NCI-H2081 treated with DMSO at 0.1 percent for 48 hours (cell line): ENCODE measurements at places on chromosomes 3 and 15.

GRCh38 chr3:98731720-98732285 is 31.3 kb upstream of the ST3GAL6 start:
- DNase-seq = no peak

- DNase-seq = no peak
Observed at GRCh38 chr3:27637346-27637995, 84.7 kb downstream of the EOMES start.

GRCh38 chr3:31613654-31614053 is 80.9 kb downstream of the STT3B start:
- DNase-seq = no peak

GRCh38 chr15:68389041-68389930 is 42.7 kb downstream of the ITGA11 start:
- no peak for DNase-seq

DNA sequence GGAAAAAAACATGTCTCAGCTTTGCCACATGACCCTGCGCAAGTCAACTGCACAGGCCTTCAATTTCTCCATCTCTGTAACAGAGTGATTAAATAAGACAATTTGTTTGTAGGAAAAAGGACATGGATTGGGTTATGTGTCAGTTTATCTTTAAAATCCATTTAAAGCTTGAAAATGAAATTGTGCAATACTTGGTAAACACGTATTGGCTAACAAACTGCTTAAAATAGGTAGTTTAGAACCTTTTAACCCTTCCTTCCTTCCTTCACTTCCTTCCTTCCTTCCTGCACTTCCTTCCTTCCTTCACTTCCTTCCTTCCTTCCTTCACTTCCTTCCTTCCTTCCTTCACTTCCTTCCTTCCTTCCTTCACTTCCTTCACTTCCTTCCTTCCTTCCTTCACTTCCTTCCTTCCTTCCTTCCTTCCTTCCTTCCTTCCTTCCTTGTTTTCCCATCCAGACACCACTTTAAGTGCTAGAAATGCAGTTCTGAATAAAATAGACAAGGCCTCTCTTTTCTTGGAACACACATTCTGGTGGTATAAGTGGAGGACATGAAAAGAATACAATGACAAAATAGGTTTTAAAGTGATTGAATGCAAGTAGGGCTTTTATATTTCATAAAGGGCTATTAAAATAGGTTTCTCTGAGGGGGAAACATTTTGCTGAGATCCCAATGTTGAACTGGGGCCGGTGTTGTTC is 130.2 kb upstream of the TP63 start:
- no peak for DNase-seq

GRCh38 chr3:66335671-66336070 is 114.9 kb downstream of the SLC25A26 start:
- DNase-seq = no peak

DNA sequence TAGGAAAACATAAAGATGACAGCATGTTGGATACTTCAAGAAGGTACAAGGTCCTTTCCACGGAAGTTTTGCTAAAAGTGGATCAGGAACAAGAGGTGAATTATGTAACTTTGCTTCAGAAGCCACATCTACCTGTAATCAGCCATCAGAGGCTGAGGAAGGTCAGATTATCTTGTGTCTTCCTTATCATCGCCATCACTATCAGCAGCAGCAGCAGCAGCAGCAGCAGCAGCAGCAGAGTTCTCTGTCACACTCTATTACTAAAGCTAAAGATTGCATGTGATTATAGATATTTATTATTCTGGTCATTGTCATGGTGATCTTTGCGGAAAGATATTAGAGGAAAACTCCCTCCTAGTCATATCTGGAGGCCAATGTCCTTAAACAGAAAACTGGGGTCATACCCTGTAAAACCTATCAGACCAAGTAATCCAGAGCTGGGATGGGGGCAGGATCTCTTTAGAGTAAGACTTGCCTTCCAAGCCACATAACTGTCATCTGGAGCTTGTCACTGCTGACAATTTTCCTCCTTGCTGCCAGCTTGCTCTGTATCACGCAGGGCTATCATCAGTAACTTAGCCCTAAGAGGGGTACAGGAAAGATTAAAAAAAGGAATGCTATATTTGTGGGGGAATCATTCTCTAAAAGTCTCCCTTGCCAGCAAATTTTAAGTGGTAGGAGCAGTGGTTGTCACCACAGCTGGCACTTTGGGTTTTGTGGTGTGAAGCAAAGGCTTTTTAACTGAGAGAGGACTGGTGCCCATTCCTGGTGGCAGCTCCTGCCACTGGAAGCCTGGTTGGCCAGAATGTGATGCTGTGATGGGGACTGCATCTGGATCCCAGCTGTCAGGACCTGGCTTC is 130.9 kb upstream of the RASGRP1 start:
- DNase-seq = no peak
